ENCODE measurements at places on chromosomes 1 and 21.

DNA sequence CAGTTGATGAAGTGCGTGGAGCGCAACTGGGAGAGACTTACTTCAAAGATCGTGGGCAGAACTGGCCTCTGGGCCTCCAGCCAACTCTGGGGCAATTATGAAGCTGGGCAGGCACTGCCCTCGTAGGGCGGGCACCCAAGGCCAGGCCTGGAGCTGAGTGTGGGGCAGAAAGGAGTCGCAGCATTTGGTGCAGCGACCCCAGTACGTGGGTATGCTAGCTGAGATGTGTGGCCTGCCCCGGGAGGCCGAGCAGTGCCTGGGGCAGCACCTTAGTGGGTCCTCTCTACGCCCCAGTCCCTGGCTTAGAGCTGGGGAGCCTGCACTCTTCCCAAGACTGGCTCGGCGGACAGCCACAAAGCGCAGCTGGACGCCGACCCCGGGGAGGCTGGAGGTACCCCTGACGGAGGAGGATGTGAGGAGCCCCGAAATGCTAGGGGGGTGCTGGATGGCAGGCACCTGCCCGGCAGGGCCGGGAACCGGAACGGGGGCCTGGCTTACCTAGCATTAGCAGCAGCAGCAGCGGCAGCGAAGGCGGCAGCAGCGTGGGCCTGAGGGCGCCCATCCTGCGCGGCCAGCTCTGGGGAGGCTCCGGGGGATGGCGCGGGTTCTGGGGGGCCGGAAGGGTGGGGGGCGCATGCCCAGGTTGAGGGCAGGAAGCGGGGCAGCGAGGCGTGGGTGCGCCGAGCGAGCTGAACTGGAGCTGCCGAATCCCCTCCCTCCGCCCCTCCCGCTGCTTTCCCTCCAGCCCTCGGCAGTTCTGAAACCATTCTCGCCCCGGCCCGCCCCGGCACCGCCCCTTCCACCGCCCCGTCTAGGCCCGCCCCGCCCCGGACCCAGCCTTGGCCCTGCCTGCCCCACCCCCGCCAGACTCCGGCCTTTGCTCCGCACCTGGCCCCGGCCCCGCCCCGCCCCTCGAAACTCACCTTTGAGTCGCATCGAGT lies at the start of gene IGSF8:
TSS of gene IGSF8 (minus strand) at position 709 of the 941 bp plus-strand sequence. CDS start at position 562, 147 bp downstream.
- peak; percentile 86 for DNase-seq

GRCh38 chr1:62076286-62076685 lies 118.4 kb upstream of the L1TD1 start:
- DNase-seq: peak; percentile 85

GRCh38 chr1:169707912-169708604 lies 3.4 kb downstream of the SELL start:
- no peak for DNase-seq

GRCh38 chr1:203643213-203644045 lies 16.8 kb downstream of the ATP2B4 start:
- peak; percentile 71 for DNase-seq

DNA sequence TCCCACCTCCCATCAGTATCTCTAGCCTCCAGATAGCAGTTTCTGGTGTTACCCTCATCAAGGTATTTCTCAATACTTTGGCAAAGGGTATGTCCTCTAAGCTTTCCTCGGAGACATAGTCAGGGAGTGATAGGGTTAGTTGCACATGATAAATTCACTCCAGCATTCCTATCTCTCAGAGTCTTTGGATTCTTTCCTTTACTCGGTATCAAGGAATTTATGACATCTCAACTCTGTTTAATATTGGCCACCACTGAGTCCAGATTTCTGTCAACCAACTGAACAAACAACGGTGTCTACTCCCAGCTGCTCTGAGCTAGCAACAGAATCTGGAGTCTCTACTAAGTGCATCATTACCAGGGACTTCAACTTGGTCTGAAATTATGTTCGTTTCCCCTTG lies 233.4 kb downstream of the TM2D1 start:
- DNase-seq: no peak

GRCh38 chr1:90725657-90726424 lies 8.7 kb upstream of the BARHL2 start:
- no peak for DNase-seq

- peak; percentile 68 for DNase-seq
Observed at GRCh38 chr1:63593886-63594605, 835 bp downstream of the PGM1 start.

- no peak for DNase-seq
Observed at GRCh38 chr1:67843331-67843730, 10.1 kb upstream of the GNG12 start.

DNA sequence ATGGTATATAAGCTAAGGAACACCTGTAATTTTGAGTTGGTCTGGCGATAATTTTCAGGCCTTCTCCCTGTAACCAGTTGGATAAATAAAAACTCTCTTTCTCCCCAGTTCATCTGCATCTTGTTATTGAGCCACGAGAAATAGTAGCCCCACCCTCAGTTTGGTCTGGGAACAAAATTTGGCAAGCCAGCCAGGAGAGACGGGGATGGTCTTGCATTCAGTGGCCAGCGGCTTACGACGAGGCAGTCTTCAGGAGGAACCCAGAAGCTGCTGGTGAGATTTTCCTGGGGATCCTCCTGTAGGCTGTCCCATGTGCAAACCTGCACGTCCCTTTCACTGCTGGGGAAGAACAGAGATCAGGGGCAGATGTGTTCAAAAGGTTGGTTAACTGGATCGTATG lies 174.6 kb downstream of the PLA2G4A start:
- DNase-seq: no peak

GRCh38 chr21:31554511-31555022 lies 104.9 kb upstream of the SOD1 start:
- DNase-seq: peak; percentile 87

DNA sequence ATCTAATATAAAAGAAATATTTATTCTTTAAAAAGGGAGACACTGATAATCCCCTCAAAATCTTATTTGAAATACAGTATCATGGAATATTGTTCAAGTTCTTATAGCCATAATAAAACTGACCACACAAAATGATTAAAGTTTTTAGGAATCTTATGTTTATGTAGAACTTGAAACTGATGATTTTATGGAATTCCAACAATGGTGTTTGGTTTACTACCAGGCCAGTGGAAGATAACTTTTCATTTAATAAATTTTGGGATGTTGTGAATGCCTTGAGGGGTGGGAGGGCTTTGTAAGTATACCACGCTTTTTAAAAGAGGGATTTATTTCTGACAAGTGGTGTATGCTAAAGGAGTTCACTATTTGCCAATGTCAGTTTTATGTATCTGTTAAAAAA lies 87.7 kb downstream of the RAB3GAP2 start:
- no peak for DNase-seq

DNA sequence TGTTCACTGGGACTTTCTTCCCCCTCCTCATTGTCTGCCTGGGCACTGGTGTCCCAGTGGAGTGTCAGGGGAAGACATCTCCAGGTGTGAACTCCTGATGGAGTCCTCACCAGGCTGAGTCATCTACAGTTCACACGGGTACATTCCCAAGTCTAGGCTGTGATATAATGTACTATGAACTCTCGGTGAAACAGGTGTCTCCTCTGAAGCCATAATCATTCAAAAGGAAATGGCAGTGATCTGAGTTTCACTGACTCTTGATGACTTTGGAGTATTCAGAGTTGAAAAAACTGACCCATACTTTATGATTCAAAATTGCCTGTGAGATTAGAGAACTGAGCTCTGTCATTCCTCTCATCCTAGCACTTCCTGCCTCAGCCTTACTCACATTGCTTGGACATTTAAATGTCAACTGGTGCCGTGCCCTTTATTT lies 9.1 kb downstream of the LAMC2 start:
- peak; percentile 59 for DNase-seq

GRCh38 chr1:58412071-58412580 lies 134.4 kb downstream of the OMA1 start:
- DNase-seq: peak; percentile 79

DNA sequence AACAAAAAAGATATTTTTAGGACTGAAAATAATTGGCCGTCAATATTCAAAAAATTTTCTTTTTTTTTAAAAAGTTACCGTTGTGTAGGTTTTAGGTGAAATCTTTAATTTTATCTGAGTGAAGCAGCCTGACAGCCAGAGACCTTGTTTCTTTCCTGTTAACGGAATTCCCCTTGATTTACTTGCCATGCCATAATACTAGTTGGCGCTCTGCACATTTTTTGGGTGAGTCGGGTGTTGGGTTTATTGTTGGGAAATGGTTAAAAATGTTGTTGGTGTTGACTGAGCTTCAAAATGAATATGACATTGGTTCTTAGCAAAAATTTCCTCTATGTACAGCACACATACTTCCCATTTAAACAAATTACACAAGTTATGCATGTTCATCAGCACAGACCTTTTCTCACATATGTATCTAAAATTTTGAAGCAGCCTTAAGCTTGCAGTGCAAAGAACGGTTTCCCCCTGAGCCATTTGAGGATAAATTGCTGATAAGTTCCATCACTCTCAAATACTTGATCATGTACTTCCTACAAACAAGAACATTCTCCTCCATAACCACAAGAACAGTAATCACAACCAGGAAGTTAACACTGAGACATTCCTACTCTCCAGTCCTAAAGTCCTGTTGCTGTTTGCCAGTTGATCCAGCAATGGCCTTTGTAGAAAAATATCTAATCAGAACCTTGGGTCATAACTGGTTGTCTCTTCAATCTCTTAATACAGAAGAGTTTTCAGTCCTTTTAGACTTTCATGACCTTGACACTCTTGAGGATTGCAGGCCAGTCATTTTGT lies 34.2 kb downstream of the CAMTA1 start:
- no peak for DNase-seq

GRCh38 chr1:59976194-59977074 lies 49.9 kb upstream of the CYP2J2 start:
- peak; percentile 56 for DNase-seq

DNA sequence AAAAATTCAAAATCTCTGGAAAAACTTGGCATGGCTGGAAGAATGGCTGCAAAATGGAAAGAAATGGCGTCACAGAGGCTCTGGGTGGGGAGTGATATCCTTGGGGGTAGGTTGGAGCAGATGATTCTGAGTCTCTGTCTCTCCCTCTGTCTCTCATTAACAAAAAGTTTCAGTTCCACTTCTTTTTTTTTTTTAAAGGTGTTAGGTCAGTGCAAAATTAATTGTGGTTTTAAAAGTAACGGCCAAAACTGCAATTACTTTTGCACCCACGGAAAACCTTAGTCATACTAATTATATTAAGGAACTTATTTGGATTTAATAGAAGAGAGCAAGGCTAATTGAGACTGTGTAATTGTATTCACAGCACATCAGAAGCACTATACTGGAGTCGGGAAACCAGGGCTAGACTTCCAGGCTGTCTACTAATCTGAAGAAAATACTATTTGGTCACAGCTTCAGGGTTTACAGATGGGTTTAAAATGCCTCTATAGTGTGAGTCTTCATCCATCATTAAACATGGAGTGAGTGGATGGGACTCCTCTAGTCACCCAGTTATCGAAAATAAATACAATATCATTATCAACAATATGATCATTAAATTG lies 289.1 kb upstream of the PLD5 start:
- DNase-seq: no peak

GRCh38 chr21:29465546-29465945 lies 166.8 kb downstream of the BACH1 start:
- DNase-seq: no peak

- no peak for DNase-seq
Observed at GRCh38 chr1:23910144-23910543, 3.0 kb downstream of the CNR2 start.

- DNase-seq: peak; percentile 40
Observed at GRCh38 chr1:157831968-157832626, 9.5 kb downstream of the CD5L start.

GRCh38 chr1:100268202-100268601 lies 2.2 kb downstream of the RTCA start:
- DNase-seq: no peak

- DNase-seq: no peak
Observed at GRCh38 chr1:154848983-154849382, 21.1 kb downstream of the KCNN3 start.

- DNase-seq: peak; percentile 37
Observed at GRCh38 chr1:207049974-207050391, 1.0 kb downstream of the YOD1 start.

GRCh38 chr1:89877756-89878155 lies 56.9 kb downstream of the LRRC8D start:
- no peak for DNase-seq

GRCh38 chr1:21673277-21673780 lies 4.2 kb upstream of the RAP1GAP start:
- DNase-seq: peak; percentile 73

GRCh38 chr1:241964550-241965282 lies 7.1 kb downstream of the BECN2 start:
- DNase-seq: peak; percentile 33

DNA sequence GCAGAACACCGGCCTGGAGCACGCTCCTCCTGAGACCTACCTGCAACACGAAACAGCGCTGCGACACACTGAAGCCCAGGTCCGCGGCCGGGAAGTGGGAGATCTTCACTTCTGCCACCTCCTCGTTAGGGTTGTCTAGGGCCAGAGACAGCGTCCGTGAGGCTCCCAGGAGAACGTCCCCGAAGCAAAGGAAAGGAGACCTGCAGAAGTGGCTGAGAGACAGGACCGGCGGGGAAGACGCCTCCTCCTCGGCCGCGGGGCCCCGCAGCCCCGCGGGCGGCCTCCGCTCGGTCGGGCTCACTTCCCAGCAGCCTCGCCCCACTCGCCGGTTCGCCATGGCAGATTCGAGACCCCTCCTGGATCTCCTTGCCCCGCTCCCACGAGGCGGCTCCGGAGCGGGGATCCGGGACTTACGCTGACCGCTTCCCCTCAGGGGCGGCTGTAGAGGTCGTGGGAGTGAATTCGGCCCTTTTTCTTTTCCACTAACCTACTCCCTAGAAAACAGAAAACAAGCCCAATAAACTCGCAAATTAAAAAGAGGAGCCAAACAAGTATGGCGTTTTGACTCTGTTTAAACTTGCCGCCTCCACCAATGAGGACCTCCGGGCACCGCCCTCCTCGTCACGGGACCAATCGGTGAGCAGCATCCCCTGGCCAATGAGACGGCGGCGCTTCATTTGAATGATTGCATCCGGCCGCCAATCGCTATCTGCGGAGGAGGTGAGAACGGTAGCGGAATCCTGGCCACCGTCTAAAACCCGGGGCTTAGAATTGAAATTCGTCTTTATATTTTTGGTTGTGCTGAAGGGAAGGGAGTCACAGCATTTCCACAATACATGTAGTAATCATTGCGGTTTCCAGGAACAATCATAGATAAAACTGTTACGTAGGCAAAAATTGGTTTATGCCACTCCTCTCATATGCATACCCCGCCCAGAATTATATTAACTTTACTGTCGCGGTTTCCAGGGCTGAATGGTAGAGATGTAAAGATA lies at the start of gene ASPM:
TSS of gene ASPM (minus strand) at position 569 of the 995 bp plus-strand sequence. CDS start at position 337, 232 bp downstream.
- peak; percentile 97 for DNase-seq

GRCh38 chr1:92822879-92823278 lies 9.0 kb upstream of the RPL5 start:
- DNase-seq: no peak

GRCh38 chr21:32532636-32533035 lies 52.7 kb downstream of the TCP10L start:
- DNase-seq: no peak

DNA sequence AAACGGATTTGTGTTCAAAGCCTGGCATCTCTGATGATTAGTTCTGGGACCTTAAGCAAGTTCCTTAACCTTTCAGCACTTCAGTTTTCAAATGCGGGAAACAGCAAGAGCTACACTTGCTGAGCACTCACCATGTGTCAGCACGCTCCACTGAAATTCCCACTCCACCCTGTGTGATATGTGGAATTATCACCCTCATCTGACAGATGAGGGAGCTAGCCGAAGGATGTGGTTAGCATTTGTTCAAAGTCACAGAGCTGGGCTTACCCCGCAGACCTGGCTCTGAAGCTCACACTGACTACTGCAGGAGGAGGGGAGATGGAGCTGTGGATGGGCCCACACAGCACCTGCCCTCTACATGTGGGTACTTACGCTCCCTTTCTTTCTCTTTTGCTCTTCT lies 29.1 kb downstream of the IL12RB2 start:
- peak; percentile 6 for DNase-seq

Measured in Daoy (cell line).